ENCODE measurements at places on chromosomes 2 and 18. TPM values are rescaled to one million over a fixed set of nuclear protein-coding genes. Genes with fewer than 3 reads are reported as not detected.

Gene PJVK
- 1.0 TPM for total RNA-seq

Gene RPL31
- 914 TPM for total RNA-seq

Gene B3GNT2
- total RNA-seq = 36.7 TPM

Gene SLC39A10
- total RNA-seq = 56.0 TPM

Gene STK11IP
- 38.7 TPM for total RNA-seq

Gene IL37
- total RNA-seq = 0.39 TPM

Gene TET3
- total RNA-seq = 16.8 TPM

Gene KCNE4
- total RNA-seq = not detected

All from T-helper 1 cell treated with Interleukin-12 subunit alpha and Interleukin-12 subunit beta and Interleukin-4 antibody, amounts not matched to agents 30 ng/mL and 1 ng/mL, for 36 hours (primary cell).